ENCODE measurements at places on chromosomes 13 and 19. TPM values are rescaled to one million over a fixed set of nuclear protein-coding genes. Genes with fewer than 3 reads are reported as not detected.
A peak's percentile ranks its signal among the peaks of the same experiment; 100 is the strongest.

PSG5 gene
- total RNA-seq = 430 TPM

SIGLEC14 gene
- not detected for total RNA-seq

ADGRE3 gene
- total RNA-seq = not detected

ZNF729 gene
- total RNA-seq = not detected

C19orf33 gene
- not detected for total RNA-seq

GADD45GIP1 gene
- 48.4 TPM for total RNA-seq

ITGBL1 gene
- total RNA-seq = 462 TPM

DNA sequence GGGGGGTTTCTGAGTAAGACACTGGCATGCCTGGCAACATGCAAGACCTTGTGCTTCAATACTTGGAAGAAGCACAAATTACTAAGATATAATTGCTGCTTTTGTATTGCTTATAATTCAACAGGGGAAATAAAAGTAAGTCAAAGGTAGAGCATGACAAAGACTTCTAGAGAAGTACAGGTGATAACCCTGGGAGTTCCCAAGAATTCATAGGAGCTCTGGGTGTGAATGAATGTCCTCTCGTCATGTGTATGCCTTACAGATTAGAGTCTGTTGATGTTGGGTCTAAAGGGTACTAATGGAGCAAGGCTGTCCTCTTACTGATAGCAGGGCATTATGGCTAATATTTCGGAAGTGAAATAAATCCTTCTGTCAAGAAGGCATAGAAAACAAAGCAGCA is 7.6 kb upstream of the ZNF461 start:
- H3K4me3 ChIP-seq = no peak overlapping the region
- H3K4me1 ChIP-seq = no peaks in the 10 kb centered on the region
- DNase-seq = no peak
- H3K27ac ChIP-seq = no peak overlapping the region

- peak overlapping the region; percentile 15 for H3K27ac ChIP-seq
- no peaks in the 10 kb centered on the region for H3K36me3 ChIP-seq
- peak; percentile 54 for DNase-seq
- peaks cover 18% of the 10 kb centered on the region for H3K4me1 ChIP-seq
- H3K27me3 ChIP-seq = no peaks in the 10 kb centered on the region
These were observed 71.8 kb downstream of the CDADC1 start for GRCh38 chr13:49319551-49319950.

DNA sequence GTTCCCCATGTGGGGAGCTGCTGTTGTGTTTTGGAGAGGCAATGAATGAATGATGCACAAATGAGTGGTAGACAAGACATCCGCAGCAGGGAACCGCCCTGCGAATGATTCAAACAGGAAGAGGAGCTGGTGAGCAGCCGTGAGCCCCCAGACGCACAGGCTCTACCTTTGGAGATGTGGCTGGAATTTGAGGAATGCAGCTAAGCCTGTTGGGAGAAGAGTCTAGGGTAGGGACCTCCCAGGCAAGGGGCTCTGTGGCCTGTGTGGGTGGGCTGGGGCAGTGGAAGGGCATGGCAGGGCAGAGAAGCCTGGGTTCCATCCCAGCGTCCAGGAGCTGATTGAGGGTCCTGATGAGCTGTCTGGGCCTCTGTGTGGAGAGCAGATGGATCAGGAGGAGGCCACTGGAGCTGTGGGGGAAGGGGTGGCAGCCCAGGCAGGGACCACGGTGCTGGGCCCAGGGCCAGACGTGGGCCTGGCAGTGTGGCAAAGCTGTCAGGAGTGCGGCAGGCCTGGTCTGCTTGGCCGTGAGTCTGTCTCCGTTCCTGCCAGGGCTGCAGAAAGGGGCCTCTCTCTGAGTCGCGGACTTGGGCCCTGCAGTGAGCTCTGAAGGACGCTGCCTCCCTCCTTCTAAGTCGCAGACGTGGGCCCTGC is 41.8 kb upstream of the DCUN1D2 start:
- H3K36me3 ChIP-seq = peaks cover 19% of the 10 kb centered on the region
- H3K27me3 ChIP-seq = no peaks in the 10 kb centered on the region
- no peak for DNase-seq
- no peak overlapping the region for H3K27ac ChIP-seq
- H3K4me3 ChIP-seq = no peak overlapping the region
- no peaks in the 10 kb centered on the region for H3K4me1 ChIP-seq

DNA sequence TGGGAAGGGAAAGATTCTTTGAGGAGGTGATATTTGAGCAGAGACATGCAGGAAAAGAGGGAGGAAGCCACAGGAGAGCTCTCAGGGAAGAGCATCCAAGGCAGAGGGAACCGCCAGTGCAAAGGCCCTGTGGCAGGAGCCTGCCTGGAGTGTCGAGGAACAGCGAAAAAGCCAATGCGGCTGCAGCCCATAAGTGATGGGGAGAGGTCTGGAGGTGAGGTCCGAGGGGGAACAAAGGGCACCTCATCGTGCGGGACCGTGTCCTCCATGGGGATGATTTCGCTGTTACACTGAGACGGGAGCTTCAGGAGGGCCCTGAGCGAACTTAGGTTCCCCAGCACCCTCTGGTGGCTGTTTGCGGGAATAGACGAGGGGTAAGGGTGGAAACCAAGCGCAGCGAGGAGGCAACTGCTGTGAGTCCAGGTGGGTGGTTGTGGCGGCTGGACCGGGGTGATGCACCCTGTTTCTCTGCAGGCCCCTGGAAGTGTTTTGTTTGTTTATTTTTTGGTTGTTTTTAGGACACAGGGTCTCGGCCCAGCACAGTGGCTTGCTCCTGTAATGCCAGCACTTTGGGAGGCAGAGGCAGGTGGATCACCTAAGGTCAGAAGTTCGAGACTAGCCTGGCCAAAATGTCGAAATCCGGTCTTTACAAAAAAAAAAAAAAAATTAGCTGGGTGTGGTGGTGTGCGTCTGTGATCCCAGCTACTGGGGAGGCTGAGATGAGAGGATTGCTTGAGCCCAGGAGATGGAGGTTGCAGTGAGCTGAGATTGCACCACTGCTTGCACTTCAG is 5.9 kb upstream of the EHD2 start:
- H3K4me3 ChIP-seq = no peak overlapping the region
- no peaks in the 10 kb centered on the region for H3K4me1 ChIP-seq
- no peak overlapping the region for H3K27ac ChIP-seq
- H3K27me3 ChIP-seq = no peaks in the 10 kb centered on the region
- DNase-seq = peak; percentile 86
- 0 out of 2 replicates have a peak, but pooled peaks cover 4% of the 10 kb centered on the region for H3K36me3 ChIP-seq

- H3K36me3 ChIP-seq = no peaks in the 10 kb centered on the region
- no peak for DNase-seq
- no peaks in the 10 kb centered on the region for H3K4me1 ChIP-seq
These were observed 141.7 kb upstream of the GJB6 start for GRCh38 chr13:20373861-20374260.

DNA sequence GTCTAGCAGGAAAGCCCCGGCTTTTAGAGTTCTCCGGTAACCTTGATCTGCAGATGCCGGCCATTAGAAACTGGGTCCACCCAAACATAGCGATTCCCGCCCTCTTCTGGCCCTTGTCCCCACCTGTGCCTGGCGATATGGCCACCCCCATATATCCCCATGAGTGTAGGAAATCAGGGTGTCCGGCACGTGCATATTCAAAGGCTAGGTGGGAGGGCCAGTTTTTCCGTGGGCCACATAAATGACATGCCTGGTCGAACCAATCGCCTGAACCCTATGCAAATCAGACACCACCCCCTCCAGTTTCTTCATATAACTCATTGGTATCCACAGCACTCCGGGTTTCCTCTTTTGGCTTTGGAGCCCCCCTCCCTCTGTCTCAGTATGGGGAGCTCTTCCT is 37.4 kb downstream of the ERICH4 start:
- H3K27ac ChIP-seq = no peak overlapping the region
- no peaks in the 10 kb centered on the region for H3K4me1 ChIP-seq
- H3K4me3 ChIP-seq = no peak overlapping the region

DNA sequence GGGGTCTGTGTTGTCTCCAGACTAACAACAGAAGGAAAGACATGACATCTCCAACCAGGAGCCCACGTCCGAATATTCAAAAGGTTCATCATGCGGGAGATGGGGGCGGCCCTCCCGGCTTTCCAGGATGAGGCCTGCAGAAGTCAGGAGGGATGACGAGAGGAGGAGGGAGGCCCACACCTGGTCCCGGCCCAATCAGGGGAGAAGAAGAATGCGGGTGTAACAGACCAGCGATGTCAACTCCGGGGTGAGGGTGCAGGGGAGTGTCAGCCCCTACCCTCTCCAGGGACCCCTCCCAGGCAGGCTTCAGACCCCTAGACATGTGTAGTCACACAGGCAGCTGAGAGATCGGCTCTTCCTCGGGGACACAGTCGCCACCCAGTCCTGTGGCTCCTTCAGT is 275.3 kb upstream of the ZNF507 start:
- no peak overlapping the region for H3K4me3 ChIP-seq
- H3K27me3 ChIP-seq = no peaks in the 10 kb centered on the region
- DNase-seq = no peak
- no peaks in the 10 kb centered on the region for H3K36me3 ChIP-seq
- no peak overlapping the region for H3K27ac ChIP-seq

Data from GM23248 (cell line).